NCI-H2107 (cell line): ENCODE measurements at places on chromosomes 3 and 15.

DNA sequence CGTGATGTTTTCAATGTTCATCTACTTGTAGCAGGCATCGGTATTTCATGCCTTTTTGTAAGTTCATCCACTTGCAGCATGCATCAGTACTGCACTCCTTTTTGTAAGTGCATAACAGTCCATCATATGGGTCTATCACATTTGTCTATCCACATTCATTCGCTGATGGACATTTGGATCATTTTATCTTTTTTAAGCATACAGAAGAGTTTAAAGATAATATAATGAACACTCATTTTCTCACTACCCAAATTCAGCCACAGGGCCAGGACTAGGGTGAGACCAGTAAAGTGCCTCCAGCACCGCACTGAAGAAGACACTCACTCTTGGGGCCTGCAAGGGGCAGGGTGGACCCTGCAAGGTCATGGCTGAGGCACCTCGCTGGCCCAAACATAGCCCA is 309.6 kb downstream of the UACA start:
- DNase-seq, result no peak

GRCh38 chr3:39021465-39022285 is 30.1 kb downstream of the SCN11A start:
- DNase-seq, result no peak

DNA sequence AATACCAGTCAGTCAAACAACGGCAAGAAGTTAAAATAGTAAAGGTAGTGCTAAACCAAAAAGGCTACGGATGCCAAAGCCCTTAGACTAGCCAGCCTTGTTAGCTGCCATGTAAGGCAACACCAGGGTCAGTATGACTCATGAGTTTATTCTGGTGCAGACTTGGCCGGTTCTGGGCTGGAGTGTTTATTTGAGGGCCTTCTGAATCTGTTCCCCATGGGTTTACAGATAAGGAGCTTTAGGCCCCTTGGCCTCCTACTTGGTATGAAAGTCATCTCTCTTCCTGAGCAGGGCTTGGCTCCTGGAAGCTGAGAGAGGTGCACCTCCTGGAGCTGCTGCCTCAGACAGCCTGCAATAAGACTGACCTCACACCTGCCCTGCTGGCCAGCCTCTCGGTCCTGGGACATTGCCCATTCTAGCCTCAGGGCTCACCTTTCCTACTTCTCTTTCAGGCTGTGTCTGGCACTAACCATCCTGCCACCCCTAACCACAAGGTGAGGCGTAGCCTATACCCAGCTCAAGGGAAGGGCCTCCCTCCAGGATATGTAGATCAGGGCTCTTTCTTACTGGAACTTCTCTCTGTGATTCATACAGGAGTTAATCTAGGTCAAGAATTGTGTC is 10.4 kb upstream of the RTP1 start:
- no peak for DNase-seq

DNA sequence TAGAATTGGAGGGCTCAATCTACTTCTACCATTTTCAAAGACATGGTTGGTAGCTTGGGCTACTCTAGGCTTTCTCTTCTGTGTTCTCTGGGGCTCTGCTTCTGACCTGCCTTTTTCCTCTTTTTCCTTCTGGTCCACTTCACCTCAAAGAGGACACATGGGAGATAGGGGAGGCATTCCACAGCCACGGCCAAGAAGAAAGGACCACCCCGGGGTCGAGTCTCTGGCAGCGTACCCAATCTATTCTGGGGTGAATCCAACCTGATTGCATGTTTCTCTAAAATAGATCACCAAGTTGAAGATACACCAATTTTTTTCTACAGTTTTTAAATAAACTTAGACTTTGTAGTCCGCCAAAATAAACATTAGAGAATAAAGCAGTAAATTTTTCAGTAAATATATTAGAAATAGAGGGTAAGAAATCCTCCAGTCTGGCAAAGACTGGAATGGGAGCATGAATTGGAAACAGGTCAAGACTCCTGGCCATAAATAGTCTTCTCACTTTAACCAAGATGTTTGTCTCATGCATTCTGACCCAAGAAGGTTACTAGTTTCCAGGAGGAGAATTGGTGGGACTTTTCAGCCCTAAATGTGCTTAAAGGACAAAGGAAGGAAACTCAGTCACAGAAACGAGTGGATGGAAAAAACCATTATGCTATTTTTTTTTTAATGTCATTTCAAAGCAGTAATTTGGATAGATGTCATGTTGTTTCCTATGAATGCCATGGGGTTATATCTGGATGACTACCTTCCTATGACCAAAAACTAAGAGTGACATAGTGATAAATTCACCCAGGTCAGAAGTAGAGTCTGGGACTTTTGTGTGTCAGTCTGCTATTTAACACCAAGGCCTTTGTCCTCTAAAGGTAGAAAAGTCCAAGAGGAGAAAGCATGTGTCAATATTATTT is 71.3 kb upstream of the PHLDB2 start:
- DNase-seq, result no peak

DNA sequence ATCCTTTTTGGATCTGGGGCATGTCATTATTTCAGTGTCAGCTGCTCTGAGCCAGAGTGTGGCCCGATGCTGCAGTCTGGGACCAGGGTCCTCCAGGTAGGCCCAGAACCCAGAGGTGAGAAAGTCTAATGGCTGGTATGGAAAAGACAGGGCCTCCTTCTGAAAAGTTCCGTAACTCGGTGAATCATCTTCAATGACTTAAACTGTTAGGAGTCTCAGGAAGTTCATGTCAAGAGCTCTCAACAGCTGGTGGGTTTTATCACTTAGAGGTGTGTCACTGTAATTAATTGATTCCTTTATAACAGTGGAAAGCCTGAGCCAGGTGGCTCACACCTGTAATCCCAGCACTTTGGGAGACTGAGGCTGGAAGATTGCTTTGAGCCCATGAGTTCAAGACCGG is 28.5 kb upstream of the PDE8A start:
- DNase-seq, result no peak
